Glomerular endothelial cell (primary cell): ENCODE measurements at places on chromosomes 11 and 22. TPM values are rescaled to one million over a fixed set of nuclear protein-coding genes. Genes with fewer than 3 reads are reported as not detected.

GRCh38 chr11:132050577-132051165, 680.3 kb downstream of the NTM start:
- no peak for DNase-seq

- no peak for DNase-seq
These were observed 53.1 kb downstream of the CNTF start for GRCh38 chr11:58675334-58676155.

GRCh38 chr11:3783611-3784010, 13.7 kb downstream of the NUP98 start:
- DNase-seq, result no peak

DNA sequence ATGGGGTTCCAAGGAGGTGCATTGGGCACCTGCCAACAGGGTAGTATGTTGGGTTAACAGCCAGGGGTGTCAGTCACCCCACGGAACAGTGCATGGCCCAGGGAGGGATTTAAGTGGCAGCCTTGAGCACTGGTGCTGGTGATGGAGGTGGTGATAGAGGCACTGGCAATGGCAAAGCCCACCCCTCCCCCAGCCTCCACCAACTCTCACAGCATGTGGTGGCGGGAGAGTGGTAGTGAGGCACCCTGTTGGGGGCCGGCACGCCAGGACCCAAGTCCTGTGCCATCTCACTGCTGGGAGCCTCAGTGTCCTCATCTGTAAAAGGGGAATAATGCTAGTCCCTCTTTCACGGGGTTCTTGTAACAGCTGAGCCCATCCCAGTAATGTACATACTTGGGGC, 81.5 kb downstream of the MPPED1 start:
- DNase-seq, result no peak

The RBMXL2 gene
- total RNA-seq, result not detected in 2 replicates

The TSSK2 gene
- total RNA-seq, result not detected in 2 replicates
